Muscle of back (tissue), 13 donors: ENCODE measurements at places on chromosomes 6 and 20. TPM values are rescaled to one million over a fixed set of nuclear protein-coding genes. Genes with fewer than 3 reads are reported as not detected.

Gene ASIP
- polyA plus RNA-seq: 0.22 TPM

Gene PRR18
- 1.0 TPM for polyA plus RNA-seq

Gene PXMP4
- 9.3 TPM for polyA plus RNA-seq

Gene DNAH8
- 1.4 TPM for polyA plus RNA-seq

Gene PGC
- not detected for polyA plus RNA-seq

Gene SDCBP2
- polyA plus RNA-seq: 1.2 TPM

Gene LIN28B
- 0.17 TPM for polyA plus RNA-seq

Gene GRIK2
- polyA plus RNA-seq: 1.4 TPM

Gene ZMYND8
- 18.7 TPM for polyA plus RNA-seq

Gene BPIFA1
- not detected for polyA plus RNA-seq

Gene OR12D3
- polyA plus RNA-seq: not detected

Gene CCDC170
- polyA plus RNA-seq: 0.50 TPM

Gene DEFB127
- polyA plus RNA-seq: not detected

Gene CRISP1
- polyA plus RNA-seq: not detected

Gene PNPLA1
- polyA plus RNA-seq: 0.10 TPM

Gene MICB
- polyA plus RNA-seq: 1.0 TPM

Gene YTHDF1
- 29.7 TPM for polyA plus RNA-seq

DNA sequence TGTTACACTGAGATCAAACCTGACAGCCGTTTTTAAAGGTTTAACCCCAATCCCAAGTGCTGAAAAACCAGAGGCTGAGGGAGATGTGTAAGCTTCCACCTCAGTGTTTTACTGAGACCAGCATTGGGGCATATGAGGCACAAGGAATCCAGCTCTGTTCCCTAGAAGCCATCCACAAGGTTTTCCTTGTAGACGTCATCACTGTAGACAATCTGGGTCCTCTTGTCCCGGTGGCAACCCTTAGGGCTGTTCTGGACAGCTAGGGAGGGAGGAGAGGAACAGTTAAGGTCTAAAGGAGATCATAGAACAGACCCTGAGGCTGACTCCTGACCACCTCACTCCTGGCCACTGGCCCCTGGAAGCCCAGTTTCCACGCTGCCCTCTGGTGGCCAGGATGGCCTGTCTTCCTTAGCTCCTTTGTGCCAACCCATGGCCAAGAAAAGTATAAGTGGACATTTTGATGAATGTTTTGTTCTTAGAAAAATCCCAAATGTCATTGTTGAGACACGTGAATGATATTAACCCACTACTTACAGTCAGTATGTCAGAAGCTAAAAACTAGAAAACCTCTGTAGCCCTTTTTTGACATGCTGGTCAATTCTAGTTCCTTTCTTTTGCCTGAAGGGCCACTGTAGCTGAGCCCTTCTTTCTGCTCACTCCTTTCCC lies 6.4 kb downstream of the CFB start:
- DNase-seq: peak; percentile 59

- no peak for DNase-seq
Measured at GRCh38 chr6:104606361-104606760, 253.4 kb downstream of the HACE1 start.

- peak; percentile 66 for DNase-seq
Measured at GRCh38 chr20:63641146-63641791, 12.0 kb downstream of the STMN3 start.

GRCh38 chr6:34709386-34709785 lies 12.8 kb upstream of the ILRUN start:
- peak; percentile 76 for DNase-seq

GRCh38 chr6:166488076-166488685 lies 98.3 kb downstream of the RAMACL start:
- DNase-seq: peak; percentile 30

GRCh38 chr6:15952231-15953151 lies 176.4 kb upstream of the MYLIP start:
- DNase-seq: no peak

DNA sequence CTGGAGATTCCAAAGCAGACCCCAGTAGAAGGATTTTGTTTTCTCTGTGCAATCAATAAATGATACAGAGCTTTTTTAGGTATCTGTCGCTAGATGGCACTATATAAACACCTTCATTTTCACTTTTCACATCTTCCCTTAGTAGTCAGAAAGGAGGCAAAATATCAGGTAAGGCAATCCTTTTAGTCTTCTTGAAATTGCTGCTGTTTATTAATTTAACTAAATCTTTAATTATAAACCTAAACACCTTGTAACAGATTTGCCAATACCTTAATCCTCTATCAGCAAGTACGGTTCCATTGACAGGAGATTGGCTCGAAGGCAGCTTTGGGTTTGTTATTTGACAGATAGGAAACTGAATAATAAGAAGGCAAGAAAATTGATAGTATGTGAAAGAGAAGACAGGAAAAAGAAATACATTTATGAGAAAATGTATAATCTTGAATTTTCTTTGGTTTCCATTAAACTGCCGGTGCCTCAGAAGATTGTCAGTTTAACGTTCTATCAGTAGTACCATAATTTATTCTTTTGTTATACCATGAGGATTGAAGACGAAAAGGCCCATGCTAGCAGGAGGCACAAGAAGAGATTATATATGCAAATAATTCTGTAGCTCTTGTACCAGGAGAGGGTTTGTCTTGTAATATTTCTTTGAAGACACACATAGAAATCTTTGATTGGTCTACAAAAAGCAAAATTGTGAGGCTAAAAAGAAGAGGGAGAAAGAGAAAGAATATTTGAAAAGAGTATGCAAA lies 23.5 kb upstream of the IBTK start:
- DNase-seq: peak; percentile 38

GRCh38 chr6:148203970-148204369 lies 138.7 kb upstream of the SASH1 start:
- peak; percentile 27 for DNase-seq

- DNase-seq: no peak
Measured at GRCh38 chr6:166004471-166004870, 163.2 kb downstream of the TBXT start.

- DNase-seq: no peak
Measured at GRCh38 chr20:57257701-57258453, 8.6 kb downstream of the BMP7 start.

- no peak for DNase-seq
Measured at GRCh38 chr6:71056656-71057055, 99.8 kb upstream of the B3GAT2 start.

DNA sequence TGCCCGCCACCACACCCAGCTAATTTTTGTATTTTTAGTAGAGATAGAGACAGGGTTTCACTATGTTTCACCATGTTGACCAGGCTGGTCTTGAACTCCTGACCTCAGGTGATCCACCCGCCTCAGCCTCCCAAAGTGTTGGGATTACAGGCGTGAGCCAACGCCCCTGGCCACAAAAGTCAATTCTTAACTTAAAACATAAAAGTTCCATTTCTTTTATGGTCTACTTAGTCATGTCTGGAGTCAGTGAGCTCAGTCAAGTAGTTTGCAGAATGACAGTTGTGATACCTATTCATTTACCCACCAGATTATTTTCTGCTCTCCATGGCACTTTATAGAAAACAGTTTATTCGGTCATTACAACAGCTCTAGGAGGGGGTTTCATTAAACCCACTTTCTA lies 103.1 kb upstream of the ESR1 start:
- no peak for DNase-seq

GRCh38 chr6:144909753-144910285 lies 624.7 kb downstream of the UTRN start:
- DNase-seq: no peak

DNA sequence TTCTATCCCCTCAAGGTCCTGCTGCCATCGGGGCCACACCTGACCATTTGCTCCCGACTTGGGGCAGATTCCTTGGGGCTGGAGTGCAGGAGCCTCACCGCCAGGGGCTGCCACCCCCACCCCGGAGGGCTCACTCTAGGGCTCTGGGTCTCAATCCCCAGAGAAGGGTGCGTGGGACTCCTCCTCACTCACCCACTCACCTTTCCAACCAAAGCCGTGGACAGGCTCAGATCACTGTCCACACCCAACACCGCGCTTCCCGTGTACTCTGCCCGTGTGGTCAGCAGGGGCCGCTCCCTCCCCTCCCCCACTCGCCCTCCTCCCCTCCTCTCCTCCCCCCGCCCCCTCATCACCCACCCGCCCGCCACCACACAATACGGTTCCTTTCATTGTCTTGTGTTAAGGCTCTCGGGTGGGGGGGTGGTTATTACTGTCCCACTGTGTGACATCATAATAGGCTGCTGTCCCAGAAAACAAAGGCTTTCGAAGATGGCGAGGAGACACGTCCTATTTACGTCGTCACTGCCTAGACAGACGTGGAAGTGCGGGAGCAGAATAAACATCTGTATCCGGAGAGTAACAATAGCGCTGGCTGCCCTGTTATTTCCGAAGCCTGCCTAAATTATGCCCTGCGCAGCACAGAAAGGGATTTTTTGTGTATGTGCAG lies 85.8 kb downstream of the YTHDF1 start:
- DNase-seq: no peak

GRCh38 chr6:132934496-132934895 lies 120.1 kb downstream of the RPS12 start:
- DNase-seq: no peak

GRCh38 chr6:119844387-119844786 lies 494.8 kb upstream of the MAN1A1 start:
- DNase-seq: no peak

GRCh38 chr20:14865169-14865568 lies 527.8 kb upstream of the FLRT3 start:
- no peak for DNase-seq

DNA sequence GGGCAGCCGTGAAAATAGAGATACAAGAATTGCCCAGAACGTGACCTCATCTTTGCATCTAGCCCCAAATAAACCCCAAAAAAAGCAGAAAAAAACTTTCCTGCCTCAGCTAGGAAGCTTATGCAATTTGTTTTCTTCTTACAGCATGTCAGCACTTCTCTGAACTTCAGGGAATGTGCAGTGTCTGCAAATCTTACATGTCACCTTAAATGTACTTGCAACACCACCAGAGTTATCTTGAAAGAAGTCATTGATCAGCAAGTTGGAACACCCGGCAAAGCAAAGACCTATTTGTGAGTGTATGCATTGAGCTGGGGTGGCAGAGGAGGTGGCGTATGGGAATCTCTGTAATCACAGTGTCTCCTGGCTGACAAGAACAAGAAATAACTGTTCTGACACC lies 123.4 kb downstream of the PKHD1 start:
- no peak for DNase-seq

- DNase-seq: peak; percentile 59
Measured at GRCh38 chr20:48683467-48684175, 144.2 kb downstream of the PREX1 start.

- DNase-seq: no peak
Measured at GRCh38 chr6:104630955-104631354, 228.8 kb downstream of the HACE1 start.

DNA sequence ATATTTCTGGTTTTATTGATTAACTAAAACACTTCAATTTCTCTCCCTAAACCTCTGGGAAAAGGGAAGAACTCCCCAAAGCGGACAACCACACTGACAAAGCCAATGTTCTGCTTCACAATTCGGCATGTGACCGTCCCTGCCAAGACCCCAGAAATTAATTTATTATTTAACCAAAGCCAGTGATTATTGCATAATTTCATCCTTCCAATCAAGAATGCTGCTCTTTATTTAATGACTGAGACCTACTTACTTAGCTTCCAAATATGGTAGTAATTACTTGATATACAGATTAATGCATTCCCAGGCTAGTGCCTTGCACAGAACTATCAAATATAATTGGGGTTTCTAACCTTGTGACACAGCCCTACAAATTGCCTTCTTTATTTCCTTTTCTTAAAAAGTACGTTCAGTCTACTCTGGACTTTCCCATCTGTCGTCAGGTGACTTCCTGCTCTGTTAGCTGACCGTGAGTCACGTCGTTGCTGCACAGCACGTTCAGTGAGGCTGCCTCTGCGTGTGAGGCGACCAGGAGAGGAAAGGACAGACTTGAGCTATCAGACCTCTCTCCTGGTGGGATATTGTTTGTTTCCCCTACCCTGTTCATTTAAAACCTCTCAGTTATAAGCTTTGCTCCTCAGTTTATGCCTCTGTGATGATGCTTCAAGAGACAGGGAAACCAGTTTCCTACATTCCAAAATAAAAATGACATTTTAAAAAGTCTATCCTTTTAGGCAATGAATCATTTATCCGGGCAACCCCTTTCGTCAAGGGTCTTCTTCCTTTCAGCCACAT lies 55.7 kb upstream of the TNFAIP3 start:
- DNase-seq: no peak

GRCh38 chr20:31821427-31821826 lies 2.3 kb downstream of the MYLK2 start:
- no peak for DNase-seq

GRCh38 chr6:51865176-51865575 lies 222.2 kb downstream of the PKHD1 start:
- no peak for DNase-seq

- no peak for DNase-seq
Measured at GRCh38 chr6:56363796-56364430, 116.5 kb upstream of the COL21A1 start.

GRCh38 chr6:169158174-169158573 lies 95.5 kb downstream of the THBS2 start:
- peak; percentile 88 for DNase-seq

DNA sequence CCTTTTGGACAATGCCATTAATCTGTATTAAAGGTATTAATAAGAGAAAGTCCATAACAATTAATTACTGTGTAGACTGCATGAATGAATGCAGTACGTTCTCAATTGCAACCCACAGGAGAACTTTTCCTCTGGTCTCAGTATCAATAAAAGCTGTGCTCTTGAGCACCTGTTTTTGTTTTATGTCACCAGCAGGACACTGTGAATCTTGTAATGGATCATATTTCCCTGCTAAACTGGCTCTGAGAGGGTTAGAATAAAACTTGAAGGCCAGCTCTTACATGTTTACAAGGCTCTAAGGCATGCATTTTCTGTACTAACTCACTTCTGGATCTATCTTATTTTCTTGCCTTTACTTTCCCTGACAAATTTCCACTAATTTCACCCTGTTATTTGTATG lies 214.3 kb upstream of the PLN start:
- no peak for DNase-seq

GRCh38 chr6:127404133-127404532 lies 55.1 kb downstream of the KIAA0408 start:
- DNase-seq: no peak

- no peak for DNase-seq
Measured at GRCh38 chr6:136405420-136406029, 115.9 kb upstream of the BCLAF1 start.

GRCh38 chr6:33667776-33668175 lies 43.7 kb downstream of the UQCC2 start:
- DNase-seq: no peak

DNA sequence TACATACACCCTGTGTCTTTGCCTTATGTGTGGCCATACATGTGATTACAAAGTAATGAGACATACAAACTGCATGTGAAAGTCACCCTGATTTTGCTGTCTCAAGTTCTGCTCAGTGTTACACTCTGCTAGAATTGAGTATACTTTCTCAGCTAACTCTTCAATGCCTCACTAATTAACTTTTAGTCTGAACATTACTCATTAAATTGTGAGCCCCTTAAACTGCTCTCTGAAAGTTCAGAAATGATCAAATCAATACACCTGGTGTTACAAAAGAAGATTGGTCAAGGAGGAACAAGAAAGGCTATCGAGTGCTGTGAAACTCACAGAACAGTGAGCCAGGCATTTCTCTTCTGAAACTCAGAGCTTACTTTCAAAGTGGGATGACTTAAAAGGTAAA lies 71.3 kb downstream of the MKKS start:
- no peak for DNase-seq
